HT-29 (cell line): ENCODE measurements at places on chromosomes 1 and 21. TPM values are rescaled to one million over a fixed set of nuclear protein-coding genes. Genes with fewer than 3 reads are reported as not detected.

- DNase-seq = no peak
Measured at GRCh38 chr1:180519846-180520245, 17.5 kb upstream of the ACBD6 start.

DNA sequence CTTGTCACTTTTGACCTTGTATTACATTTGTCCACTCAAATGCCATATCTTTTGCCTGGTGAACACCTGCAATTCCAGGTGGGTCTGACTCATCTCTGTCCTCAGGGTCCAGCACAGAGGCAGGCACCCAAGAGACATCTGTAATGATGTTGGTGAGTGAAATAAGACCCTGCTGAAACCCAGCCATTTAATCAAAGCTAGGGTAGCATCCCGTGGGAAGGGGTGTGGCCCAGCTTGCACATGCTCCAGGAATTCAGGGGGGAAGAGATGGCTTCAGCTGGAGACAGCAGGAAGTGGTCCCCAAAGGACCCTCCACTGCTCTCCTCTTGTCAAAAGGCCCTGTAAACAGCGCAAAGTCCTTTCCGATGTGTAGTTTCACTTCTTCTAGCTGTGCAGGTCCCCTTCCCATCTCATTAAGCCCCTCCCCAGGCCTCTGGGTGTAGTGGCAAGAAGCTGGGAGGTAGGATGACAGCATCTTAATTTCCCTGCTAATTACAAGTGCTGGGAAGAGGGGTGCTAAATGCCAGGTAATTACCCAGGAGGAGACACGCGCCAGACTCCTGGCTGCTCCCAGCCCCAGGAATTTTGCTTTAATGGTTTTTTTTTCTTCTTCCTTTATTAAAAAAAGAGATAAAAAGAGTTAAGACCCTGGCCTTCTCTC is 54.4 kb upstream of the TRABD2B start:
- no peak for DNase-seq

Gene TTC13
- total RNA-seq = 15.0 and 23.7 TPM in 2 replicates

Gene PTAFR
- 0.52 and 0.56 TPM in 2 replicates for total RNA-seq
